ENCODE measurements at places on chromosomes 2 and 18.

DNA sequence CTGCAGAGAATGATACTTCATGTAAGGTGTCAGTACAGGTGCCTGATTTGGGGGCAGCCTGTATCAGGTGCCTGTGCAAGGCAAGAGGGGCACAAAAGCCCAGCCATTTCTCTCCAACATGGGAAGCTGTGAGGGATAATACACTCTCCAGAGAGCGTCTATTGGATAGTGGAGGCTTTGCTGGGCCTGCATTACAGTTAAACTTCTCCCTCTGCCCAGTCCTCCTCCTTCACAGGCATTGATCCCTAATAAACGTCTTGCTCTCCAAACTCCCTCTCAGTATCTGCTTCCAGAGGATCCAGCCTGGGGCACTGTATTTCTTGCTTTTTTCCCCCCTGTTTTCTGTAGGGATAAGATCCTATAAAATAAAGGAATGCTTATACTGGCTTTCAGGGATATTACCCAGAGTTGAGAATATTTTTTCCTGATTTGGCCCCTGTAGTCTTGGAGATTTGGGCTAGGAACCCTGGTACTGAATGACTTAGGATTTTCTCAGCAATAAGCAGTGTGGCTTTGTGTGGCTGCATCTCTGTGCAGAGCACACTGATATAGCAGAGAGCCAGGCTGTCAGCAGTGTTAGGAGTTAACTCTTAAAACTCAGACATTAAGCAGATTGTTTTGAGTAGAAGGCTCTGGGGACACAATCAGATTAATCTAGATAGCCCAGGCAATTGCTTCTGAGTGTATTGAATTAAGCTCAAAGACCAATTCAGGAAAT is 330.6 kb downstream of the CYRIA start:
- no peak for DNase-seq

DNA sequence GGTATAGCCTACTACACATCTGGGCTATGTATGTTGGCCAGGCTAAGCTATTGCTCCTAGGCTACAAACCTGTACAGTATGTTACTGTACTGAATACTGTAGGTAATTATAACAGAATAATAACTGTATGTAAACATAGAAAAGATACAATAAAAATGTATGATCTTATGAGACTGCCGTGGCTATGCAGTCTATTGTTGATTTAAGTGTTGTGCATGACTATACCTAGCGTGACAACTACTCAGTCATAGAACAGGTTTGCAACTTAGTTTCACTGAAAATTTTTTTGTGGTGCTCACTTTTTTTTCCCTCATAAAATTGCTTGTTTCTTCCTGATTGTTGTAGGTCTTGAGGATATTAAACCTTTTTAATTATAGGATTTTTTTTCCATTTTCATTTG is 25.9 kb downstream of the KCMF1 start:
- no peak for DNase-seq

DNA sequence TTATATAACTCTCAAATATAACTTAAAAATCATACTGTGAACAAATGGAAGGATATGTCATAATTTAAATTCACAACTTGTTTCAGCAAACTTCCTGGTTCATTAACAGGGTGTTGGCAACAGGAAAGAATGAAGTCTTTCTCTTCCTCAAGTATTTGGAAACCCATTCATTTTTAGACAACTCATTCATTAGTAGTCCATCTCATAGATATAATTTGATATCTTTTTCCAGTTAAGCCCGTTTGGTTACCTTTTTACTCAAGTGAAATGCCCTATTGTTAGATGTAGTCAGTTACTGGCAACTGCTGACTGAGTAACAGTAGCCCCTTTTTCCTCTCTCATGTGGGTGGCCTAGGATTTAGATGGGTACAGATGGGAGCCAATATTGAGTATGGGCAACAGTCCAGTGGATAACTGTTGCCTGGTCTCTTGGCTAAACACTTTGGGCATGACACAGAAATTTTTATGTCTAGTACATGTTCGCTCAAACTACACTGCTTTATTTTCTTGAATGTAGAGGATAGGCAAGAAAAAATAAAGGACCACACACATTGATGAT is 4.6 kb upstream of the UGP2 start:
- no peak for DNase-seq

DNA sequence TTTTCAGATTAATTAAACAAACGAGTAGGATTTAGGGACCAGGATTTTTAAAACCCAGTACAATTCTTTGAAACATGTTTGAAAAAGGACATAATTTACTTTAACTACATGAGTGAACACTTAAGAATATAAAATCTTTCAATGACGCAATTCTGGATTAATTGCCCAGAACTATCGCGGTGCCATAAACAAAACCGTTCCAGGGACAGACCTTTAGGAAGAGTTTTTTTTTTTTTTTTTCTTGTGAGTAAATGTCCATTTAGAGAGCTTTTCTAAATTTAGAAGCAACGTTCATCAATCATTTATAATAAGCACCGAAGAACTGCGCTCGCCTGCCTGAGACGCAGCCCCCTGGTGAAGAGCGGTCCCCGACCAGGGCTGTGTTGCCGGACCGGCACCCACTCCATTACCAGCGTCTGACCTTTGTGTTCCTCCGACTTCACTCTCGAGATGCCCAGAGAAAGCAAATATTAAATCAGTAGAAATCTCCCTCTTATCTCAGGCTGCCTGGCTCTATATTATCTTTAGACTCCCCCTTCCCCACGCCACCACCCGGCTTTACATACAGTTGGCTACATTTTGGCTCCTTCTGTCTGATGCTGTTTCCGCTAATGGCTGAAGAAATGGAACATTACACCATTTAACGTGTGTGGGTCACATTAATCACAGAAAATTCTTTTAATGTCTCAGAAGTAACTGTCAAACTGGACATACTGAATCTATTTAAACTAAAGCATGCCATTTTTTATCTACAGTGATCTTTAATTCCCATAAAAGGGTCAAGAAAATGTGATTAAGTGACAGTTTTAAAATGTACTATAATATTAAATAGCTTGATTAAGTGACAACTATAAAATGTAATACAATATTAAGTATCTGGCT is 364.0 kb upstream of the MEIS1 start:
- DNase-seq, result no peak

- DNase-seq, result no peak
Measured at GRCh38 chr2:54090521-54091117, 24.8 kb upstream of the ACYP2 start.

DNA sequence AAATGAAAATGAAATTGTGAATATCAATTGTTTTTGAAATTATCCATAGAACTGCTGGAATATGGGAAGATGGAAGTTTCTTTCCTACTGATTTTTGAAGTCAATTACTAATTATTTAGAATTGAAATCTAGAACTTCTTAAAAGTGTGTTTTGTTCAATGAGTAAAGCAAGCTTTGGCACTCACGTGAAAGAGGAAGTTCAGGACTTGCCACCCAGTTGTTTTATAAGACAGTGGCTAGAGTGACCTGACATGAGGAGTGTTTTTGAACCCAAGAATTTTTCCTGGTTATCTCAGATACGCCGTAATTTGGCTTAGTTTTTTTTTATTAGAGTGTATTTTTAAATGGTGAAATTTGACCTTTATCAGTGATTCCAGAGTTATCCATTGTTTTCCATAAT is 3.5 kb downstream of the MXD1 start:
- no peak for DNase-seq

DNA sequence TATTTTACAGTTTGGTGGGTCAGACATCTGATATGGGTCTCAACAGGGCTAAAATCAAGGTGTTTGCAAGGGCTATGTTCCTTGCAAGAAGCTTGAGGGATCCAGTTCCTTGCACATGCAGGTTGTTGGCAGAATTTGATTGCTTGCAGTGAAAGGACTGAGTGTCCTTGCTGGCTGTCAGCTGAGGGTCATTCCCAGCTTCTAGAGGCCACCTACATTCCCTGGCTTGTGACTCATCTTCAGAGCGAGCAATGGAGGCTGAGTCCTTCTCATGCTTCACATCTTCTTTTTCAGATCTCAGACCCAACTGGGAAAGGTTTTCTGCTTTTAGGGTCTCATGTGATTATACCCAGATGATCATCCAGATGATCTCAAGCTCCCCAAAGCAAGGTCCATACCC is 12.4 kb downstream of the MEX3C start:
- DNase-seq, result no peak

GRCh38 chr2:10072656-10073480 is 7.3 kb downstream of the CYS1 start:
- DNase-seq, result peak; percentile 68

DNA sequence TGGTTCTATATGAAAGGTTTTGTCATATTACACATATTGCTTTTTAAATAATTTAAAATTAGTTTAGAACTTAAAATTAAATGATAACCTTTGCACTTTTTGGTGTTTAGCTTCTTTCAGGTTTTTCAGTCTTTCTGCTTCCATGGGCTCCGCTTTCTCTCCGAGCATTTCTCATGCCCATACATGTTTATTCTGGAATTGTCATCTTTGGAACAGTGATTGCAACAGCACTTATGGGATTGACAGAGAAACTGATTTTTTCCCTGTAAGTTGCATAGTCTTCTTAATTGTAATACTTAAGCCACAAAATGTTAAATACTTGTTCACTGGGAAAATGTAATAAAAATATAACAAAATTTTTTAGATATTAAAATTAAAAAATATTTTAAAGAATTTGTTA is 31.0 kb downstream of the CYBRD1 start:
- DNase-seq, result no peak

DNA sequence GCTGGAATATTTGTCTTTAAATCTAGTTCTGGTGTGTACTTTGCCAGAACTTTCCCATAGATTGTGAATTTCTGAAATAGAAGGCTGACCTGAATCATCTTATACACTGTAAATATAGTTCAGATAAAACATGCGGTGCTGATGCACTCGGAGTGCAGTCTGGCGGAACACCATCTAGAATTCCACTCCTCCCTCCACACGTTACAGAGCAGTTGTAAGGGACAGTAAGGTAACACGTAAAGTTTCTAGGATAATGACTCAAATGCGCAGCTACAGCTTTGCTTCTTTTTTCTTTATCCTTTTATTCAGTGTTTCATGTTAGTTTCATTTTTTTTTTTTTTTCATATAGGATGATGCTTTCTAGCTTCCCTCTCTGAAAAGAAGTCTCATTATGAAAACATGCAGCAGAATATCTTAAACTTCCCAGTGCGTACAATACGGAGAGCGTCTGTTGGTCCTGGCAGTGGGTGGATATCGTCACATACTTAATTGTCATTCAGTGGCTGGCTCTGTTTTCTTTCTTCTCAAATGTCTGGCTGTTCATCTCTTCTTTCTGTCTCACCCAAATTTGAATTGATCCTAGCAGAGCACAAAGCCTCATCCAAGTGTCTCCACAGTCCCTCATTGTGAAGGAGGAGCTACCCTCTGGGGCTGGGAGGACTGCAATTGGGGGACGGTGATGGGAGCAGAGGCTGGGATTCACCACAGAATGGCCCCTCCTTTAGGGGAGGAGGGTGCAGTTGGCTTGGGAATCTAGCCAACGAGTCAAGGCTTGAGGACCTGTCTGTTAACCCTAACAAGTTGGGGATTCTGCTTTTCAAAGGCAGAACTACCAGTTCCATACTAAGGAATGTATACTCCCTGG is 138.8 kb downstream of the MYT1L start:
- DNase-seq, result no peak

GRCh38 chr2:85183076-85183475 is 49.9 kb downstream of the TCF7L1 start:
- DNase-seq, result no peak

- DNase-seq, result no peak
Measured at GRCh38 chr2:33083699-33084387, 137.1 kb downstream of the LTBP1 start.

Measured in T follicular helper cell (primary cell).